Activated CD8-positive, alpha-beta memory T cell treated with anti-CD3 and anti-CD28 coated beads for 4 hours (primary cell): ENCODE measurements at places on chromosomes 5 and 9.

DNA sequence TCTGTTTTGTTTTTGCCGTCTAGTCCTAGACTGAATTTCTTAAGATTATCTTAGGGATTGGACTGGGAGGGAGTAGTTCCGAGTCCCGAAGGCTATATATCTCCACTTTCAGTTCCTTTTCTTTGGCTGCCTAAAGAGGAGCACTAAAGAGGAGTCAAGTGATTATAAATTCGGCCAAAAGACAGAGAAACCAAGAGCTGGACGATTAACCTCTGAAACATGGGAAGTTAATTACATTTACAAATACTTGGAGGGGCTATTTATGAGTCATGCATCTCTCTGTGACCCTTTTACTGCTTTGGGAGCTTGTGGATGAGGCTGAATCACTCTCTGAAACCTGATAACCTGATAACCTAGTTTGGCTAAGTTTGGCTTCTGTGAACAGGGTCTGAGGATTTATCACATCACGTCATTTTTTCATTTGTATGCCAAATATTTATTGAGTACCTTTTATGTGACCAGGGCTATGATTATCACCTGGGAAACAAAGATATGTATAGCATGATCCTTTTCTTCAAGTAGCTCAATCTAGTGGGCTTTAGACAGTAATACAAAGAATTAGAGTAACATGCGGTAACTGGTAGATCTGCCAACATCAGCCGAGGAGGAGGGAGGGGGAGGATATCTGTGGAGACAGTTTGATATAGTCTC, 180.9 kb downstream of the CD180 start:
- DNase-seq, result no peak

DNA sequence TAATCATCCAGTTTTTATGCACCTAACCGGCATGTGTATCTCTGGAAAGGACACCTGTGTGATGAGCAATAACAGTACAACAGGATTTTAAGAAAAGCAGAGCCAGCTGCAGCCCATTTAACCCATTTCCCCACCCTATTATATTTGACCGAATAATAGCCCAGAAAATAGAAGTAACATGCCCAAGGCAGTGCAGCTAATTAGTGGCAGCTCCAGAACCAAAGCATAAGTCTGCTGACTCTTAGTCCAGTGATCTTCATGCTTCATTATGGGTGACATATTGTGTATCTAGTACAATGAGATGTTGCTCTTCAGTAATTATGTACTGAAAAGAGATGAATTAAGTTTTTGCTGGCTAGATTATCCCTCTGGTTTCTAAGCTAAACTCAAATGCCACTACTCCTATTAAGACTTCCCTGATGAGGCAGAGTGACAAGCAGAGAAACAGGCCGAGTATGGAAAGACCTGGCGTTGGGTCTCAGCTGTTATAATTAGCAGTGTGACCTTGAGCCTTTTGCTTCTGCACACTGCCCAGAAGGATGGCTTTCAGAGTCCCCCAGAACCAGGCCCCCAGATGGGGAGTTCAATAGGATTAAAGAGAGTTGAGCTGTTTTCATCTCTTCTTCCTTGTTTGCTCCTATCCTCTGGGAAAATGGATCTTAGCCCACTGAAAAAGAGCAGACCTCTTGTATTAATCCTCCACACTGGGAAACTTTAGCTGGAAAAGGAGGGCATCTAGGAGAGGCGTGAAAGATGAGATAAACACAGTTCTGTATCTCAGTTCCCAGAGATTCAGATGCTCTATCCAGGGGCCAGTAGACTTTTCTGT, 10.8 kb upstream of the C1QTNF3 start:
- no peak for DNase-seq

DNA sequence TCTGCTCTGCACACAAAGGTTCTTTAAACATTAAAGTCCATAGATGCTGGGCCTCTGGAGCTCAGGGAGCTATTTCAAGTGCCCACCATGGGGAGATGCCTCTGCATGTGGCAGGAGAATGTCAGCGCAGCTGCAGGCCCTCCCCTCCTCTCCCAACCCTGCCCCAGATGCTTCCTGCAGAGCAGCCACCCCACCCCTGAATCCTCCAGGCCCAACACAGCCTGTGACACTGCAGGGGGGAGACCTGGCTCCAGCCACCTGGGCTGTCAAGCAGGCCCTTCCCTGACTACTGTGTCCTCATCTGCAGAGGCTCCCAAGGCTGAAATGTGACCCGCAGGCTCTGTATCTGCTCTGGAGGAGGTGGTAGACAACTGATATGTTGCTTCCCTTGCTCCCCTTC, 213.9 kb downstream of the GABBR2 start:
- no peak for DNase-seq

- DNase-seq, result no peak
Observed at GRCh38 chr5:39714036-39714698, 289.4 kb upstream of the DAB2 start.

DNA sequence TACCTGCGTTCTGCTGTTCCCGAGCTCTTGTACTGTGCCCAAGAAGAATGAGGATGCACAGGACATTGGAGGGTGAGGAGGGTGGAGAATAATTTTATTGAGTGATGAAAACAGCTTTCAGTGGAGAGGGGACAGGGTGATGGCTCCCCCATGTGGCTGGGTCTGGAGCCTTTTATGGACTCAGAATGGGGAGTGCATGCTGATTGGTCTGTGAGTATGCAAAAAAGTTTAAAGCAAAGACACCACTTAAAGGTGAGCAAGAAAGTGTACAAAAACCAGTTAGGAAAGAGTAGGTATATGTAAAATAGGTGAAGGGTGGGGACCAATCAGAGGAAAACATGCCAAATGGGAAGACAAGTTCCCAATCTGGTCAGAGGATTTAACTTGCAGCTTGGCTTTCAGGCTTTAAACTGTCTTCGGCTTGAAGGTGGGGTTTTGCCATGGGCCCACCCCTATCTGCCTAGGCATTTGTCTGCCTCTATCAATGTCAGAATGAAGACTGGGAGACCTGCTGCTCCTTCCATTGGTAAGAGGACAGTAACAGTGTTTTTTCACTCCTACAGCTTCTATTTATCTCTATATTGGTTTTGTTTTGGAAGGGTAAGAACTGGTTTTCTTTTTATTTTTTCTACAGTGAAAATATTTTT, 118.0 kb upstream of the RAI14 start:
- DNase-seq, result no peak
